ENCODE measurements at places on chromosomes 2 and 18. TPM values are rescaled to one million over a fixed set of nuclear protein-coding genes. Genes with fewer than 3 reads are reported as not detected.

The KCNJ3 gene
- 27.3 TPM for total RNA-seq

The PAX3 gene
- not detected for total RNA-seq

DNA sequence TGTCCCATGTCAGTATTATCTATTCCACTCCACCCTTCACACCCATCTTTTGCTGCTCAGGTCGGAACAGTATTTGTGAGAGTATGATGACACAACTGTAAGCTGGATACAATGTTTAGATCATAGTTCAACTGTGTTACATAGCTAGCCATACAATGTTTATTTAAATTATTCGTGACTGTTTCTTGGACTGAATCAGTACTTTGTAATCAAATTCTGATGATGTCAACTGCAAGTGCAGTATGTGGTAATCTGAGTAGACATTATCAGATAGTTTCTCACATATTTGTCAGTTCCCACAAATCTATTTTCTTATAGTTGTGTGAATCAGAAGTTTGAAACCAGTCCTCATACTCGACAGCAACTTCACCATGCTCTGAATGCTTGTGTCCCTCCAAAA is 177.6 kb downstream of the ZNF407 start:
- no peak for DNase-seq

GRCh38 chr2:165827016-165827920 is 33.2 kb upstream of the GALNT3 start:
- no peak for DNase-seq

GRCh38 chr18:25289001-25289631 is 62.9 kb downstream of the ZNF521 start:
- no peak for DNase-seq

DNA sequence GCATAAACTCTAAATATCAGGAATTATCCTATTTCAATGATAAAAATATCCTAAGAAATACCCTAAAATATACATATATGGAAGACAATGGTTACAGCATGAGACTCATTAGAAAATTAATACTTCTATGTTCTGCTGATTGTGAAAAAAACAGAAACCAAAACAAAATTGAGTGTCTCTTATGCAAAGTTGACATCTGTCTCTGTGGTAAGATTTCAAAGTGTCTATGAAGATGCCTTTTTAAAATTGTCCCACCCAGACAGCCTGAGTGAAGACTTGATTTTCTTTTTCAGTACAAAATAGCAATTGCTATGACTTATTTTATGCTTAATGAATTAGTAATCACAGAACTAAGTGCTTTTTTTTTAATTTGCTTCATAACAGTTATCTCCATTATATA is 1368.4 kb upstream of the LRRTM1 start:
- no peak for DNase-seq

Data from Peyer's patch (tissue), 4 donors.